ENCODE measurements at places on chromosomes 7 and 10.

GRCh38 chr7:66901941-66902843, 18.8 kb upstream of the TMEM248 start:
- no peak for DNase-seq

DNA sequence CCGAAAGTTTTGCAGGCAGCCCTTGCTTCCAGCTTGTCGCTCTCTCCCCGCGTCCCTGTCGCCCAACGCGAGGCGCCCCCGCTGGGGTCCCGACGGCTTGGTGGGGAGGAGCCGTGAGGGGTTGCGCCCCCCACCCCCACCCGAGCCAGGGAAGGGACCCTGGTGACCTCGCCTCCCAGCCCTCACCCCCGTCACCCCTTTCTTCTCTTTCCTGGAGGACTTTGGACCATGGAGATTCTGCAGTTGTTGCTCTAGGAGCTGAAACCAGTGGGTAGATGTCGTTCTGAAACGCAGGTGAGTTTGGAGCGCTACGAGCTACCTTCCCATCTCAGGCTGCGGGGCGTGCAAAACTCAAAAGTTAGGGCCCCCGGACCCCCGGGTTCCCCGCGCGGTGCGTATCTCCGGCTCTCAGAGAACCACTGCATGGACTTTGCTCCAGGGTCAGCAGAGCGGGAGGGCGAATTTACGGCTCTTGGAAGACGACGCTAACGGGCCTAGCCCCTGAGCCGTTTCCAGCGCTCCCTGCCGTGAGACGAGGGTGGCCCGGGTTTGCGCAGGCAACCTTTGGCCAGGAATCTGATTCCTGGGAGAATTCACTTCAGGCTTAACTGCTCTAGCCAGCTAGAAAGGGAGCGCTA, 684 bp upstream of the ATXN7L1 start:
- no peak for DNase-seq

GRCh38 chr10:31147210-31147608, 115.5 kb upstream of the ZNF438 start:
- DNase-seq, result no peak

DNA sequence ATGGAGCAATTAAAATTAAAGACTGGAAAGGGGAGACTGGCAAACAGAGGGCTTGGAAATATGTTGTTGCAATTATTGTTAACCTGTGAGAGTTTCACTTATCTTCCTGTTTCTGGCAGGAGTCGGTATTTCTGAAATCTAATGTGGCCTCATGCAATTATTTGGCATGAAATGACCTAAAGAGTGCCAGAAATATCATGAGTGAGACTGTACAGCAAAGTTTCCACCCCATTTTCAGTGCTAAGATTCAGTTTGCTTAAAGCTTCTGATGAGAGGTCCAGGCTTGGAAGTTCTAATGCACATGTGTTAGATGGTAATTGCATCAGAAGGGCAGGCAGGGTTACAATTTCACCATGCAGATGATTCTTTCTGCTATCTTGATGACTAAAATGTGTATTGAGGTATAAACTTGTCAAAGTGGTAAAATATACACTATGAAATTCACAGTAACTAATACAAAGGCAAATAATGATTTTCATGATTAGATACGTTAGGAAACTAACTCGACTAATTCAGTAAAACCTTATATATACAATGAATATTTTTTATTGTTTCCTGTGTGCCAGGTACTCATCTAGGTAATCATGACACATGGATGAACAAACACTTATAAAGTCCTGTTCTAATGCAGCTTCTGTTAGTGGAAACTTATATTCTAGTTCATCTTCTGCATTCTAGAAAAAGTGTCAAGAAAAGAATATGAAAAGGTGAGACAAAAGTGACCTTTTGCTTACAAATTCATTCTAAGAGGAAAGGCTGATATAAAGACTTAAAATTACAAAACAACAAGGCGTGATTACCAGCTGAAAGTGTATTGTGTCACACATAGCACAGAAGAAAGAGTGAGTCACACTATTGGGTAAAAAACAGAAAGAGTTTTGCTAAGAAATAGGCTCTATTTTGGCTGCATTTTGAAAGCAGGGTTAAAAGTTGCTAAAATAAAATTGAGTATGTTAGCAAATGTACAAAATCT, 533.4 kb upstream of the SEMA3D start:
- no peak for DNase-seq

DNA sequence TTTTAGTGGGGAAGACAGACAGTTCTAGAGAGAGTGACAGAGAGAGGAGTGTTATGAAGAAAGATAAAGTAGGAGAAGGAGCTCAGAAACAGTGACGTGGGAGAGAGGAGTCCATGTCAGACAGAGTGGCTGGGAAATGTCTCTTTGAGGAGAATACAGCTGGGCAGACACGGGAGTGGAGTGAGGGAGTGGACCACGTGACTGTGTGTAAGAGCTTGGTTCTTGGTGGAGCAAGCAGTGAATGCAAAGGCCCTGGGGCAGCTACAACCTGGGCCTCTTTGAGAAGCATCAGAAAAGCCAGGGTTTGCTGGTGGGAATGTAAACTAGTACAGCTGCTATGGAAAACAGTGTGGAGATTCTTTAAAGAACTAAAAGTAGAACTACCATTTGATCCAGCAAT, 11.9 kb upstream of the PLEKHS1 start:
- DNase-seq, result no peak

DNA sequence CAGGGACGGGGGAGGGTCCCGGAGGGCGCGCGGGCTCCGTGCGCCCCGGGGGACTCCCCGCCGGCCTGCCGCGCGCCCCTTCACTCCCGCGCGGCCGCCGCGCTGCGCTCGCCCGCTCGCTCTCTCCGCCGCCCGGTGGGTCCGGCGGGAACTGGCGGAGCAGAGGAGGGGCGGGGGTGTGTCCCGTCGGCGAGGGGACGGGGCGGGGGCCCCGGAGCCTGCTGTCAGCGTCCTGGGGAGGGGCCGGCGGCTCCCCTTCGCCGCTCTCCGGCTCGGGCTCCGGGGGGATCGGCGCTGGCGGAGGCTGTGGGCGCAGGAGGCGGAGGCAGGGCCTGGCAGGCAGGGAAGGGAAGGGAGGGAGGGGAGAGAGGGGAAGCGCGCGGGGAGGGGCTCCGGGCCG, at the start of gene SH3PXD2A:
SH3PXD2A (minus strand) TSS at position 153 of the 400 bp plus-strand sequence. CDS start 310 bp downstream, outside the sequence.
- no peak for DNase-seq

- no peak for DNase-seq
Measured at GRCh38 chr10:131363416-131363815, 51.9 kb upstream of the TCERG1L start.

GRCh38 chr10:129101232-129101980, 365.6 kb upstream of the MGMT start:
- DNase-seq, result no peak

- no peak for DNase-seq
Measured at GRCh38 chr7:44104860-44105771, 971 bp downstream of the AEBP1 start.

DNA sequence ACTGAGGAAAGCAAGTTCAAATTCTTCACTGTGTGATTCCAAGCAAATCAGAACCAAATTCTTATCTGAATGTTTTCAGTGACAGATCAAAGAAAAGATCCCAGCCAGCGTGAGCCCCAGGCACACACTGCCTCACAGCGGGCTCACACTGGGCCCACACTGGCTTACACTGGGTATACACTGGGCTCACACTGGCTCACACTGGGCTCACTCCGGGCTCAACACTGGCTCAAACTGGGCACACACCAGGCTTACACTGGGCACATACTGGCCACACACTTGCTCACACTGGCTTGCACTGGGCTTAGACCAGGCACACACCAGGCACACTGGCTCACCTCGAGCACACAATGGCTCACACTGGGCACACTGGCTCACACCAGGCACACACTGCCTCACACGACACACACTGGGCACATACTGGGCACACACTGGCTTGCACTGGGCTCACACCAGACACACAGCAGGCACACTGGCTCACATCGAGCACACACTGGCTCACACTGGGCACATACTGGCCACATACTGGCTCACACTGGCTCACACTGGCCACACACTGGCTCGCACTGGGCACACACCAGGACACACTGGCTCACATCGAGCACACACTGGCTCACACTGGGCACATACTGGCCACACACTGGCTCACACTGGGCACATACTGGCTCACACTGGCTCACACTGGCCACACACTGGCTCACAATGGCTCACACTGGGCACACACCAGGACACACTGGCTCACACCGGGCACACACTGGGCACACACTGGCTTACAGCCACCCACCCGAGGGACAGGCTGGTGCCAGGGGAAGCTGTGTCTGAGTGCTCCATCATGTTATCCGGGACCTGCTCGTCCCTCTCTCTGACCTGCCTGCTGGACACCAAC, 156.3 kb downstream of the PTPRN2 start:
- no peak for DNase-seq

DNA sequence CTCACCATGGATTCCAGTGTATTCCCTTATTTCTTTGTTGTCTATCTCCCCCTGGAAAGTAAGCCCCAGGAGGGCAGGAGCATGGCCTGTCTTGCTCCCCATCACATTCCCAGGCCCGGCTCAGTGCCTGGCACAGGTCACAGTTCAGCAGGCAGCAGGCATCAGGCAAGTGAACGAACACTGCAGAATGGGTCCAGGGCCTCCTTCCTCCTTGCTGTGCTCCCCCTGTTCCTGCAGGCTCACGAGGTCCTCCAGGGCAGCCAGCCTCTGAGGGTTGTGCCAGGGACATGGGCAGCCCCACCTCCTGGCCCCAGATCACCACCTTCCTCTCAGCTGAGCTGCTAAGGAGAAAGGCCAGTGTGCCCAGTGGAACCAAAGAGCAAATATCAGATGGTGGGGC, 41.8 kb downstream of the PDLIM1 start:
- no peak for DNase-seq

DNA sequence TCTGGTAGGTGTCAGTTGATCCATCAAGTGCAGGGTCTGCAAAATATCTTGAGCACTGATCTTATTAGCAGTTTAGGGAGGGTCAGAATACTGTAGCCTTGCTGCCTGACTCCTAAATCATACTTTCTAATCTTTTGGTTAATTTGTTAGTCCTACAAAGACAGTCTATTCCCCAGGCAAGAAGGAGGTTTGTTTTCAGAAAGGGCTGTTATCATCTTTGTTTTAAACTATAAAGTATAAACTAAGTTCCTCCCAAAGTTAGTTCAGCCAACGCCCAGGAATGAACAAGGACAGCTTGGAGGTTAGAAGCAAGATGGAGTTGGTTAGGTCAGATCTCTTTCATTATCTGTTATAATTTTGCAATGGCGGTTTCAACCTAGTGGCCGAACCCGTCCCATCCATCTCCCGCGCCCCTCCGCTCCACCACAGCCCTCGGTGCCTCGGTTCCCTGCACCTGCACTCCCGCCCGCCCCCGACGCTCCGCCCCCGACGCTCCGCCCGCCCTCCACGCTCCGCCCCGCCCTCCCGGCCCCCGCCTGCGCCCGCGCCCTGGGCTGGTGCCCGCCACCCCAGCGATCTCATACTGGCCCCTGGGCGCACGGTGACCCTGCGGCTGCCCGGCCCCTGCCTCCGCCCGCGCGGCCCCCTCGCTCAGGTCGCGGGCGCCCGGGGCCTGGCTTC, at the start of gene ADCK2:
ADCK2 (plus strand) TSS at position 564 of the 681 bp plus-strand sequence. CDS start 386 bp downstream, outside the sequence.
- DNase-seq, result peak; percentile 58

- peak; percentile 60 for DNase-seq
Measured at GRCh38 chr7:50304129-50304910, at the start of gene IKZF1. Gene IKZF1 (plus strand): TSS chr7:50304716. CDS start chr7:50319062, 14,346 bp downstream.

- DNase-seq, result no peak
Measured at GRCh38 chr7:127678947-127679346, 27.0 kb downstream of the SND1 start.

- DNase-seq, result no peak
Measured at GRCh38 chr7:121730869-121731268, 142.1 kb upstream of the PTPRZ1 start.

DNA sequence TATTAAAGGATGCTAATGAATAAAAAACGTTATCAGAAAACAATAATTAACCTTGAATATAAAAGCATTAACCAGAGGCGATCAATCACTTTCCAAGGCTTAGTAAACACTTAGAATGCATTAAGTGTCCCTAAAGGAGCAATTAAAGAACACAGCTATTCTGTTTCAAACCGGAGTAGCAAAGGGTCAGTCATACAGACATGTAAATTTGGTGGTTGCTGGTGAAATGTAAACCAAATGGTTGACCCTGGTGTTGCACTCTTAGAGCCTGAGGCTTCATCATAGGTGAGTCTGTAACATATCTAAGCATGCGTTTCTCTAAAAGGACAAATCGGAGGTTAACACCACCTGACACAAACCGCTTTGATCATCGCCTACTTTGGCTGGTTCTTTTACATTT, 1280.1 kb downstream of the TYW1 start:
- no peak for DNase-seq

GRCh38 chr10:117740691-117741222, 198.2 kb downstream of the EMX2 start:
- no peak for DNase-seq

DNA sequence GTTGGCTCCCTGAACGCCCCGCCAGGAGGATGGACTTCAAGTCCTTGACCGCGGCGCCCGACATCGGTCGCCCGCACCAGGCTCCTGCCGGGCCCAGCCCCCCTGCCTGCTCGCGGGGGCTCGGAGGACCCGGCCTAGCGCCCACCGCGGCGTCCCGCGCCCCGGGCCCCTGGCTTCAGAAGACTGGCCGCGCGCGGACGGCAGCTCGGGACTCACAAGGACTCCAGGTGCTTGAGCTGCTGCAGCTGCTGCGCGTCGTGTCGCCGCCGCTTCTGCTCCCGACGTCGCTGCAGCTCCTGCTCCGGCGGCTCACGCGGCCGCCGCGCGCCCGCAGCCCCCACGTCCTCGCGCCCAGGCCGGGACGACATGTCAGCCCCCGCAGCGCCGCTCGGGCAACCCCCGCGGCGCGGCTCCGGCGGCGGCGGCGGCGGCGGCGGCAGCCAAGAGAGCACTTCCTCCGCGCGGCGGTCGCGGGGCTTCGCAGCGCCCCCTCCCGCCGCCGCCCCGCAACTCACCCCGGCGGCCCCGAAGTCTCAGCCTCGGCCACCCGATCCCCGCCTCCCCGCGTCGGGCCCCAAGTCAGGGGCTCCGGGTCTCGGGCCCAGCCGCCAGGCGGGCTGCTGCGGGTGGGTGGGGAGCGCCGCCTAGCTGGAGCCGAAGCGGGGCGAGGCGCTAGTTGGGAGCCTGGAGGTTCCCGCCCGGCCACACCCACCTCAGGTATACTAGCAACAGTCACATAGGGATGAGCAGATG, at the start of gene RP9:
RP9 (minus strand) TSS at position 400 of the 753 bp plus-strand sequence; CDS start at position 368, 32 bp downstream.
- DNase-seq, result peak; percentile 71

DNA sequence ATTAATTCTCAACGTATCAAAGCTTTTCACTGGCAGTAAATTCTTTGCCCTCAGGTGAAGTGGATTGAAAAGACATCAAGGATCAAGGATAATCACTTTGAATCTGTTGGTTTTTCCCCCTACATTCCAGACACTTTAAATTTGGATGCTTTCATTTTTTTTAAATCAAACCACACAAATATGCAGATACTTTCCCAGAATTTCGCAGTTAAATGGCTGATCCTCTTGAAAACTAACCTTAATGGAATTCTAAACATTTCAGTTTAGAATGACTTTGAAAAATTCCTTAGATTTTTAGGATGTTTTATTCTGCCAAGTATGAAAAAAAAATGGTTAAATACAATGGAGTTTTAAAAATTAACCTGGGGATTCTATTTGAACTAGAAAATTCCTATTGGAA, 325.9 kb downstream of the GFRA1 start:
- no peak for DNase-seq

Data from hematopoietic multipotent progenitor cell treated with erythropoietin and hydrocortisone succinate and interleukin-3 and kit ligand, for 15 days (in vitro differentiated cells).